ENCODE measurements at places on chromosomes 1 and 21.

DNA sequence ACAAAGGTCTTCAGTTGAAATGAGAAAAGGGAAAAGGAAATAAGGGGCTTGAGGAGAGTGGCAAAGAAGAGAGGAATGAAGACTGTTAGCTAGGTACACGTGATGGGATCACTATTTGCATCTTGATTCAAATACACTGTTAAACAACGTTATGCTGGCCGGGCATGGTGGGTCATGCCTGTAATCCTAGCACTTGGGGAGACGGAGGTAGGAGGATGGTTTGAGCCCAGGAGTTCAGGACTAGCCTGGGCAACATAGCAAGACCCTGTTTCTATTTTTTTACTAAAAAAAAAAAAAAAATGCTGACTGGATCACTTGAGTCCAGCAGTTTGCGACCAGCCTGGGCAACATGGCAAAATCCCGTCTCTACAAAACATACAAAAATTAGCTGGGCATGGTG, 2.4 kb downstream of the RBM34 start:
- no peak for DNase-seq

DNA sequence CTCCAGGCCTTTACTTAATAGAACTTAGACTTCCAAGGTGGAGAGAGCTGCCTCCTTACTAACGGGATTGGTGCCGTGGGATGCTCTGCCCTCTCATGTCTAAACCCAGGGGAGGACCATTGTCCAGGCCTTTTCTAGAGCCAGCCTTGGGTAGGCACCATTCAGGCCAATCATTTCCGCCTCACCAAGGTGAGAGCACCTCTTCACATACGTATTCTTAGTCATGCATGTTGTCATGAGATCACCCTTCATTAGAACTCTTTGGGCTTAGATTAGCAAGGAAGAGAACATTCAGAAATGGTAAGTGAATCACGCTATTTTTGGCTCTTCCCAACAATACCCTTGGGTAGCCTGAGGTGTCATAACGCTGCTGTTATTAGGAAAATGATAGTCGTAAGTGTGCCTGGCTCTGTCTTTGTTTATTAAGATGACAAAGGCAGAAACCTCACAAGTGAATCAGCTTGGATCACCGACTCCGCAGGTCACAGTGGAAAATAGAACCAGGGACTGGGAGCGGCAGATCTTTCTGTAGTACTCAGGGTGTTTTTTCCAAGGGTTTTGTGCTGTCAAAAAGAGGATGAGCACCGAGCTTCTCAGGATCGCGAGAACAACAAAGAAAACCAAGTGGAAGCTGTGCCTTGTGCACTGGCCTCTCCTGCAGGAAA, 55.0 kb downstream of the HUNK start:
- no peak for DNase-seq

DNA sequence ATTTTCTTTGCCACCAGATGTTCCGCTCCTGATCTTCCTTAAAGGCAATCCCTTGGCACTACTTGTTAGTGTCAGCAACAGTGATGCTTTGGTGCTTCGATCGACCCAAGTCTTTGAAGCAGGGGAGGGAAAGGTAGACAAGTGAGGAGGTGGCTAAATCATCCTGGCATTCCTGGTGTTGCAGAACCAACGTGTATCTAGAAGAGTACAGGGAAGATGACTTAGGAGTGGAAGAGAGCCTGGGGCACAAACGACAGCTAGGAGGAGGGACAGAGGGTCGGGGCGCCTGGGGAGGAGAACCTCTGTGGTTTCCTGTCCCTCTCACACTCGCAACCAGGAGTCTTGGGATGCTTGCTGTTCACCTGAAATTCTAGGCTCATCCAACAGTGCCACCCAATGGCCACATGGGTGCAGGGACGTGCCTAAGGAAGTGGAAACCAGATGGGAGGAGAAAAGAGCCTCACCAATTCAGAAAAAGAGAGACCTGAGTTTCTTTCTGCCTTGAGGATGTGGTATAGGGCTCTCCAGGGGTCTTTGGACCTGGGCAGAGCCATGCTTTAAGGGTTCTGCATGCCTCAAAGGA, 9.5 kb upstream of the KCNA2 start:
- DNase-seq, result peak; percentile 65

DNA sequence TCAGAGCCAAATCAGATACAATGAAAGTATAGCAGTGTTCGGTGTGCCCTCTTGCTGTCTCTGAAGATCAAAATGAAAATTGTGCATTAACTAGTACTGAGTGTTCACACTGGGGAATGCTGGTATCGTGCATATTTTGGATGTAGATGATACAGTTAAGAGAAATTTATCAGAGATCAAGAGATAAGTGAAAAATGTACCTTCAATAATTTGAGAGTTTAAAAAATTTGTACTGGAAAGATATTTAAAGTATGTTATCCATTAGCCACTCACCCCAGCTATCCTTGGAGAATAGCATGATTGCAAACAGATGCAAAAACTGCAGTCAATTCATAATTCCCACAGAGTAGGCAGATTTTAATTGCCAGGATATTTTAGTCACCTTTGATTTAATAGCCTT, 56.4 kb downstream of the GREM2 start:
- no peak for DNase-seq

- DNase-seq, result no peak
Observed at GRCh38 chr21:38903690-38904139, 98.0 kb downstream of the ETS2 start.

DNA sequence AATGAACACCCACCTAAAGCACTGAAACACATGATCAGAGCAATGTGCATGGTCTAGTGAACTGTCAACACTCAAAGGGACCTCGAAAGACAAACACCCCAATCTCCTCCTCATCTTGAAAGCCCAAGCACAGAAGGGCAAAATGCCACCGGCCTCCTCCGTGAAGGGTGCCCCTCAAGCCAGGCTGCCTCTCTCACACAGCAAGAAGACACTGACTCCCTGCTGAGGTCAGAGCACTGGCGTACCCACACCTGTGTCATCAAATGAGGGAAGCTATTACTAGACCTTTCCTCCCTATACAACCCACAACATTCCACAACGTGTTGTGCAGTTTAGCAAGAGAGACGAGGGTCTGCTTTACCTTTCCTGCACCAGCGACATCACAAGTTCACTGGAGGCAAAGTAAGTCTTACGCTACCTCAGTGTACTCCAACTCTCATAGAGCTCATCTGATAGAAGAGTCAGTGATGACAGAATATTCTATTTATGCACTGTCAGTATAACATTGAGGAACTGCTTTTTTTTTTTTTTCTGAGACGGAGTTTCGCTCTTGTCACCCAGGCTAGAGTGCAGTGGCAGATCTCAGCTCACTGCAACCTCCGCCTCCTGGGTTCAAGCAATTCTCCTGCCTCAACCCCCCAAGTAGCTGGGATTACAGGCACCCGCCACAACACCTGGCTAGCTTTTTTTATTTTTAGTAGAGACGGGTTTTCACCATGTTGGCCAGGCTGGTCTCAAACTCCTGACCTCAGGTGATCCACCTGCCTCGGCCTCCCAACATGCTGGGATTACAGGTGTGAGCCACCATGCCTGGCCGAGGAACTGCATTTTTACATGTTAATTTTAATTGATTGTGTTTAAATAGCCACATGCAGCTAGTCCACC, 3.3 kb downstream of the SH3BP5L start:
- peak; percentile 90 for DNase-seq

- DNase-seq, result no peak
Observed at GRCh38 chr1:182163821-182164223, 102.3 kb upstream of the ZNF648 start.

DNA sequence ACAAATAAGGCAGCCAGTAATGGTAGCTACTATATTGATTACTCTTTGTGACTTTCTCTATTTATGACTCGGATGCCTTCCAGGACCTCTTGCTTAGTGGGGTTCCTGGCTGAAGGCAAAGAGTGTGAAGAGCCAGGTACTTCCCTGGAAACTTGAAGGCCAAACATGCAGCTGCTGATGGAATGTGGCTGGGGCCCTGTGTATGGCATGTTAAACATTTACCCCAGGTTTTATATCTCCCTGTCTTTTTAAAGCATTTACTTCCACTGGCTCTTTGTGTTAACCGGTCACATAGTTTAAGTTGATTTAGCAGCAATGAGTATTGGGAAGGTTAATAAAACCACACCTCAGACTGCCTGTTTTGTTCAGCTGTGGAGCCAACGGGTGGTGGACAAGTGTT, 45.7 kb upstream of the PAXBP1 start:
- no peak for DNase-seq

GRCh38 chr21:41222247-41223068, 54.5 kb downstream of the BACE2 start:
- DNase-seq, result no peak

DNA sequence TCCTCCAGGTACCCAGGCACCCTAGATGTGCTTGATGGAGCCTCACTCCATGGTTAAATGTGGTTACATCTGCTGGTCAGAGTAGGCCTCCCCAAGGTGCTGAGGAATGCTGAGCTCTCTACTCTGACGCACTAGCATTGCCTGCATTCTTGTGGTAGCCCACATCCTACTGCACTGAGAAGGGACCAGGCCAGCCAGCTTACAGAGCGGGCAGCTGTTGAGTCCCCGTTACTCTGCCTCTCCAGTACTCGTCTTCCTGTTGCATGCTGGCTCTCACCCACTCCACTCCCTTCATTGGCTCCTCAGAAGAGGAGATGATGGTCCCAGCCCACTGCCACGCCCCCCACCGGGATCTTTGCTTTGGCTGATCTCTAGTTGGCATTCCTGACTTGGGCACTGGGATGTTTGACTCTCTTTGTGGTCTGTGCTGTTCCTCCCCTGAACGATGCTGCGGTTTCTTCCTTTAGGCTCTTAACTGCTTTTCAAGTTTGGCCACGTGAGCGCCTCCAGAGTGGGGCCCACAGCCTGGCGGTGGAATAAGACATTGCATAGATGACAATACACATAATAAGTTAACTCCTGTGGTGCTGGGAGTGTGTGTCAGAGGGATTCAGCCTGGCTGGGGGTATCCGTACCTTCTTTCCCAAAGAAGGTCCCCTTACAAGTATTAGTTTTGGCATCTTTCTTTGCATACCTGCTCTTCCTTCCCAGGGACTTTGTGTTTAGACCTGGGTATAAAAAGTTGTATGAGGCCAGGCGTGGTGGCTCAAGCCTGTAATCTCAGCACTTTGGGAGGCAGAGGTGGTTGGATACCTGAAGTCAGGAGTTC, 18.6 kb downstream of the AZIN2 start:
- DNase-seq, result peak; percentile 37

DNA sequence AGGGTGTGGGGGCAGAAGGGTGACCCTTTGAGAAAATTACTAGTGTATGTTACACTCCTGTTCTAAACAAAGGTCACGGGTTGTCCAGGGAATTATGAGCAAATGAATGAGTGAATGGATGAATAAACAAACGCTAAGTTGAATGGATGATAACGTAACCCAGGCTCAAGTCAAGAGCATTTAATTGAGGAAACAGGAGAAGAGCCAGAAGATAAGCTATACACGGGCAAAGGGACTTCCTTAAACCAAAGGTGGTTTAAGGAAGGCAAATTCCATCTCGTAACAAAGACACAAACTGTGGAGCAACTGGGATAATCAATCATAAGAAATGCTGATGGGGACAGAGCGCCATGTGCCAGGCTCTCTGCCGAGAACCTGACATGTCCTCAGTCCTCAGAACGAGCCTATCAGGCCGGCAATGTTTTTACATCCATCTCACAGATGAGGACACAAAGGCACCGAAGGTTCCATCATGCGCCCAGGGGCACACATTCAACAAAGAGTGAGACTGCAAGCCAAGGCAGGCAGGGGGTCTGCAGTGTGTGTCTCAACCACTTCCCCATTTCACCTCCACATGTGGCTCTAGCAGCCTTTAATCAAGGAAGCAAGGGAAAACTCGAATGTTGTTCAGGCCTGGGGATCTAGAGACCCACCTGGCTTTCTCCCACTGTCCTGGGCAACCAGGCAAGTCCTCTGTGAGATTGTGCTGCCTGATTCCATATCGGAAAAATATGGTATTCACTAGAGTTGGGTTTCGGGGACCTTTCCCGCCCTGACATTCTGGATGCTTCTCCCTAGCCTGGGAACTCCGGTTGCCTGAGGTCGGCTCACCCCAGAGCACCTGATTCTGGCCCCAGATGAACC, 126.8 kb upstream of the EDN2 start:
- no peak for DNase-seq

GRCh38 chr1:97334454-97334853, 586.4 kb downstream of the DPYD start:
- no peak for DNase-seq

DNA sequence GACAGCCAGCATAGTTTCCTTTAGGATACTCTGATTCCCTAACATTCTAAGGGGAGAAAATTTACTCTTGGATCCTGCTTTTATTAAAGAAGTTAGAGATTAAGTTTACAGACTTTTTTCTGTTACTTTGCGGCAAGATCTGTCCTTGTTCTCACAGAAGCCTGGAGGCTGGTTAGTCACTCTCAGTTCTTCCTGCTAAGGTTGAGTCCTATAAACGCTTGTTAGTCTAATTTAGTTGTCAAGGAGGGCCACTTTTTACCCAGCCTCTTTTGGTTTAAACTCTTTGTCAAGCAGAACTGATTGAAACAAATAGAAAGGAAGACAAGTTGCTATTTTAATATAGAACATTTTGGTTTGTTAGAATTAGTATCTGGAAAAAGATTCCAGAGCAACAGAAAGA, 89.7 kb downstream of the C21orf91 start:
- no peak for DNase-seq

DNA sequence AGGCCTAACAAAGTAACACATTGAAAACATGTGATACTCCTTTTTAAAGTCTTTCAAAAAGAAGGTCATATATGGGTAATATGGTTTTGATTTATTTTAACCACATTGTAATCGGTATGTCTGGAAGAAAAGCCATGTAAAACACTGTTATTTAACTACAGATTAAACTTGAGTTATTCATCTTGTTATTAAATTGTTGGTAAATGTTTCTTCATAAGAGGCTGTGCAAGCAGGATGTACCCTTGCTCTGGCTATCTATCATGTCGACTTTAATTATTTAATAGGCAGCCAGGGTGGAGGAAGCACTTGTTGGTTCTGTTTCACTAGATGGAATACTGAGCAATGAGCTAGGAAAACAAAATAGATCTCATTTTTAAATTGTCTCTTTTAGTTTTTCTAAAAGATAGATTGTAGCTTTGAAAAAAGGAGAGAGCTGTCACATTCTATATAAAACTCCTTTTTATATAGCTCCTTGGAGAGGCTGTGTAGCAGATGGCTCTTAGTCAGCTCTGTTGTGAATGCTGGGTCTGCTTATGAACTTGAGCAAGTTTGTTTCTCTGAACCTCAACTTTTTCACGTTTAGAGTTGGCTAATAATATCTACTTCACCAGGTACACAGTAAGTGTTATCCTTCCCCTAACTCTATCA, 39.5 kb downstream of the LRRC8B start:
- no peak for DNase-seq

- DNase-seq, result no peak
Observed at GRCh38 chr1:8718850-8719361, 98.5 kb downstream of the RERE start.

GRCh38 chr1:5286244-5286643, 631.8 kb downstream of the AJAP1 start:
- DNase-seq, result no peak
